Pons (tissue), 1 donor: ENCODE measurements at places on chromosomes 4 and X.
A peak's percentile ranks its signal among the peaks of the same experiment; 100 is the strongest.

DNA sequence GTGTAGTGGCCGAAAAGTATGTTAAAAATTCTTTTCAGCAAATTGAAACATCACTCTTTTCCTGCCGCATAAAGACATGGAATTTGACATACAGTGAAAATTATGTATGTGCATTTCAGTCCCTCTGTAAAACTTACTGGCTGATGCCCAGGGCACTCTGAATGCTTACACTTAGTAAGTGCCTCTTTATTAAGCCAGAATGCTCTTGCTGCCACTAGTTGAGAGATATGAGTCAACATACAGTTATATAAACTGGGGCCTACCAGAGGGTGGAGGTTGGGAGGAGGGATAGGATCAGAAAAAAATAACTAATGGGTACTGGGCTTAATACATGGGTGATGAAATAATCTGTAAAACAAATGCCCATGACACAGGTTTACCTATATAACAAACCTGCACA is 38.1 kb upstream of the TRPC5 start:
- no peak for DNase-seq

GRCh38 chr4:55808186-55808585 is 11.4 kb upstream of the EXOC1L start:
- DNase-seq = no peak

DNA sequence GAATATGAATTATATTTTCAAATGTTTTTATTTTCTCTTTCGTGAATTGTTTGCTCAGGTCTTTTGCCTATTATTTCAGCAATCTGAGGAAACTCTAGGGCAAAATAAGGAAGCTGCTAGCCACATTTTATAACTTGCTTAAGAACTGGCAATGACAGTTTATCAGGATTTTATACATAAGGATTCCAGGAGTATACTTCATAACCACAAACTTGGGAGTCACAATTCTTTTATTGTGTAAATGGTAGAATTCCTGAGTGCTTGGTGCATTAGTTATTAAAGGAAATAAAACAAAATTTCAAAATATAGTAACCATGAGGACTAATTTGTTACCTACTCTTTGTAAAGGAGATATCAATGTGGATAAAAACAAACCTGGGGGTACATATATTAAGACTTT is 54.4 kb downstream of the PALLD start:
- no peak for DNase-seq

DNA sequence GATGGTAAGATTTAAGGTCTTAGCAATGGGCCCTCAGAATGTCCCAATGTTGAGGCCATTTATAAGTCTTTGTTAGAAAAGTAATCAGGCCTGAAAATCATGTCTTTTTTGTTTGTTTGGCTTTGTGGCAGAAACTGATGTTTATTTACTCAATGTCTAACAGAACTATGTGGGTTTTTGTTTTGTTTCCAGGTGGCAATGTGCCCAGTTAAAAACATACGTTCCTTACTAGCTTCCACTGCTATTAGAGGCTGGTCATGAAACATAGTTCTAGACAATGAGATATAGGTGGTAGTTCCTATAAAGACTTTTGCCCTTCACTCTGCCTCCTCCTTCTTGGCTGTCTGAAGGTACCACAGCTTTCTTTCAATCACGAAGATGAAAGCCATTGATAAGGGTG is 108.8 kb downstream of the C4orf51 start:
- DNase-seq = no peak

DNA sequence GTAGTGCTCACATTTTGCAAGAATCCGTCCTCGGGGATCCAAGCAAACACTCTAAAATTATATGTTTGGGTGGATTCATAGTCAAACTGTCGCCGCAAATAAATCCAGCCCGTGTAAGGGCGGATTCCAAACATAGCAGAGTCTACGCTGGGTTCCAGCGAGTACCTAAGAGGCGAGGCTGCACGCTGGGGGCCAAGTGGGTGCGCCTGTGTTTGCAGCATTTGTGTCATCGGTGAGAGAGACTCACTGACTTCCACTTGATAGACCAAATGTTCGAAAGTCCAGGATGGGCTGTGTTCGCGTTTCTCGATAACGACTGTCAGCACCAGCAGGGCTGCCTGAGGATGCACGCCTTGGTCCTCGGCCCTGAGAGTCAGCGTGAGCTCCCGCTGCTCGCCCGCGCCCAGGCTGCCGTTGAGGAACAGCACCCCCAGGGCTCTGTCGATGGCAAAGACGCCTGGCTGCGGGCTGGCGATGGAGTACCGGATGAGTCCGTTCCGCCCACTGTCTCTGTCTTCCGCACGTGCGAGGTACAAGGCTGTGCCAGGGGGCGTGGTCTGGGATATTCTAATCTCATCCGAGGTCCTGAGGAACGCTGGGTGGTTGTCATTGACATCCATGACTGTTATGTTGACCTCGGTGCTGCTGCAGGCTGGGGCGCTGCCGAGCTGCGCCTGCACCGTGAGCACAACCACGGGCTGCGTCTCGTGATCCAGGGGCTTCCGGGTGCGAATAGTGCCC is 158.7 kb downstream of the DCHS2 start:
- peak; percentile 36 for DNase-seq

DNA sequence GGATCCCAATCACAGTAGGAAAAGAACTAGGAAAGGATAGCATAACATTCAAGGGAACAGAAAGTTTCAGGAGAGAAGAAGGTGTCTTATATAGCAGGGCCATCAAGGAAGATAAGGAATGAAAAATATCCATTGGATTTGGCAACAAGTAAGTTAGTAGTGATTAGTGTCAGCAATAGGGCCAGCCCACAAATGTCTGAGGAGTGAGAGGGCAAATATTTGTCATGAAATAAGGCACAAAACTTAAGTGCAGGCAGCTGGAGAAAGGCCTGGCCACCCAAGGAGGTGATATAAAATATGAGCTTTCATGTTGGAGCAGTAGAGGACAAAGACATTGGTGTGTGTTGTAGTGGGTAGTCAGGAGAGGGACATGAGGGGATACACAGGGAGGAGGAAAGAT is 132.1 kb downstream of the COL4A6 start:
- no peak for DNase-seq

DNA sequence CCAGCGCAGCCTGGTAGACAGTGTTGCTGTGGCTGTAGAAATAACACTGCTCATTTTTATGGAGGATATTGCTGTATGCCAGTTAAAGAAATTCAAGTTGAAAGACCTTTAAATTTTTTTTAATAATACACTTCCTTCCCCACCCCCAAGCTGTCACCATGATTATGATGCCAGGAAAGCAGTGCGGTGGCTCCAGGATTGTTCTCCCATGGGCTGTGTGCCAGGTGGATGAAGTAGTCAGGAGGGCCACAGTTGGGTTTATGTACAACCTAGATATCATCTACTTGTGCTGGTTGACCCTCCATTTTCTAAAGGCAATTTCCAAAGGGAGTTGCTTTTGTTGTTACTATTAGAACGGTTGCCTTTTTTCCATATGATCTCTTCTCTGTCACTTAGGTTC is 136.6 kb downstream of the AFF1 start:
- no peak for DNase-seq

DNA sequence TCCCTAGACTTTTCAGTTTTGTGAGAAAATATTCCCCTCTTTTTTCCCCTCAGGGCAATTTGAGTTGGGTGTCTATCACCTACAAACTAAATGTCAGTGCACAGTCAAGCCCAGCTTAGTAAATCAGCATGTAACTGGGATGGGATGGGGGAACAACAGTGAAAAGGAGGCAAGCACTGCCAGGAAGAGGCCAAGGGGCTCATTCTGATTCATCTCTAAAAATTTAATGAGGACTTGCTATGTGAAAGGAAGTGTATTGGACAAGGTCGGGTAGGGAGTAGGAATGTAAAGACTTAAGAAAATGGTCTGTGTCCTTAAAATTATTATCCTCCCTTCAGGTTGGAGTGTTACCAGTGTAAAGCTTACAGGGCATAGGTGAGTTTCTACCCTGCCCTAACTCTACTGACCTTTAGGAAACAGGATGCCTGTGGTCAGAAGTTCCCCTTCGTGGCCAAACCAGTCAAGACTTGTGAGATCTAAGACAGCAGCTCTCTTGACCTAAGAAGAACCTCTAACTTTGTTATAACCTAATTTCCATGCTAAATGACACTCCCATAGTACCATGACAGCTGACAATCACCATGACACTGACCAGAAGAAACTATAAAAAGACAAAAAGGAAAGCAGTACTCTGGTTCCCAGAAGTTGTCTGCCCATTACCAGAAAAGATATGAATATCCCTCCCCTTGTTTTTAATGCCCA is 194.4 kb upstream of the LDB2 start:
- DNase-seq = no peak

DNA sequence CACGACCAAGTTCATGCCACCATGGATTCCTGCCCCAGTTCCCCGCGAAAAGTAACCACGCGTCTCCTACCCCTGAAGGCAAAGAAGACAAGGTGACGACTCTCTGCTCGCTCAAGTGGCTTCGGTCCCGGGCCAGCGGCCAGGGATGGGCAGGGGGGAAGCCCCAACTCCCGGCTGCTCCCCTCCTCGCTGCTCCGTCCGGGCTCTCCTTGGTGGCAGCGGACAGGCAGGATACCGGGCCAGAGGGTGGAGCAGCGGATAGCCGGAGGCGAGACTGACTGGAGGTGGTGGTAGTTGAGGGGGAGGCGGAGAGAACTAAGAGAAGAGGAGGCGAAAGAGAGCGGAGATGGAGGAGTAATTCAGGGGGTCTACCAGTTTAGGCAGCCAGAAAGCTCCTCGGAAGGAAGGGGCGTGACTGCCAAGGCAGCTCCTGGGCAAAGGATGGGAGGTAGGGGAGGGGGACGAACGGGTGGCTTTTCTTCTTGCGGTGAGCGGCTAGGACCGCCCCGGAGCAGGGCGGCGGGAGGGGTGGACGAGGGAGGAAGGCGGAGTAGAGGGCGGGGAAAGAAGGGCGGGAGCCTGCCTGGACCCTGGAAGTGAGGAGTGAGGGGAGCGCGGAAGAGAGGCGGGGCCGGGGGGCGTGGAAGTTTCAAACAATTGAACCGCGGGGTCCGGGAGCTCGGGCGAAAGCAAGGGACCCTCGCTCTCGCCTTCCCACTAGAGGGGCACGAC is at the start of gene AMOT:
TSS of gene AMOT (minus strand) at position 450 of the 732 bp plus-strand sequence. CDS start 17,705 bp downstream, outside the sequence.
- peak; percentile 81 for DNase-seq

DNA sequence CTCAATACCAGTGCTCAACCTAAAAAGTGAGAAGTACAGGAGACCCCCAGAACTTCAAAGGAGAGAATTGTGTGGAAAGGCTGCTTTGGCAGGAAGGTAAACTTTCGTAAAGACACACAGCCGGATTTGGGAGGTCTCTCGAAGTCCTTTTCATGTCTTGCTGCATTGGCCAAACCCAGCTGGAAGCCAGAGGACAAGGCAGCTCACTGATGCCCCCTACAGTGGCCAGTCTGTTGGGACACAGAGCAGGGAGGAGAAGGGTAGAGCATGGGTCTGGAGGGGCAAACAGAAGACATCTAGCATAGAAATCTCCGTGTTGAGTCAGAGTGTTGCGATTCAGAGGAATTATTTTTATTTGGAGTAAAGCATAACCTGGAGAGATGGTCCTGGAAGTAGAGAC is 198.9 kb downstream of the ANK2 start:
- no peak for DNase-seq

GRCh38 chrX:136725441-136726104 is 55.2 kb downstream of the ARHGEF6 start:
- DNase-seq = no peak

GRCh38 chrX:51893931-51894696 is 691 bp downstream of the MAGED1 start:
- peak; percentile 20 for DNase-seq

DNA sequence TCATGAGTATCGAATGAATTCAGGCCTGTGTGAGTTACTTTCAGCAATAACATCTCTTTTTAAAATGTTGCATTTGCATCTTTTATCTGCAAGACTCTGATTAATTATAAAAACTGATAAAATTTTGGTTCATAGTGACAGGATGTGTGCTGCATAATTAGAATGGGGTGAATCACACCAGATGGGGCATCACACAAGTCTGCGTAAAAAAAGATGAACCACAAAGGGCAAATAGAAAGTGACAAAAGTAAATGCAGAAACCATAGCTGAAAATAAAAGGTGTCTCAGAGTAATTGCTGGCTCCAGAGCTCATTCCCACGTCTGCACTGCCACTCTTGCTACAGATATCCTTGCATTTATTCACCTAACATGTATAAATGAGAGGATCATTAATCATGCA is 131.1 kb downstream of the HS3ST1 start:
- no peak for DNase-seq

GRCh38 chr4:113575401-113575800 is 186.1 kb downstream of the CAMK2D start:
- no peak for DNase-seq

DNA sequence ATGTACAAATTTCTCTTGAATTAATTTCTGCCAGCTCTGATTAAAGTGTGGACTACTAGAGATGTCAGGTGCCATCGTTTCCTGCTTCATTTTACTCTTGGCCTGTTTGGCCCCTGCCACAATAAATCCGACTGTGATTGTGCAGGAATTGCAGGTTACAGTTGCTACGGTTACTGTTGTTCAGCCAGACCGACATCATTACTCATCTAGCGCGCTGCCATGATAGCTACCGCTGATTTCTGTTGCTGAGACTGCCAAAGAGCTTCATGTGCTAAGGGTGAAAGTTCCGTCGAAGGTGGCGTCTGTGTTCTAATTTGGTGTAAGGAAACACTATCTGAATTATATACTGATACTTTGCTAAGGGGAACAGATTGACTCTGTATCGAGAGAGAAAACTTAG is 22.1 kb downstream of the SLIT2 start:
- DNase-seq = no peak

- peak; percentile 93 for DNase-seq
These were observed 348.6 kb downstream of the PTTG2 start for GRCh38 chr4:38308728-38309311.

DNA sequence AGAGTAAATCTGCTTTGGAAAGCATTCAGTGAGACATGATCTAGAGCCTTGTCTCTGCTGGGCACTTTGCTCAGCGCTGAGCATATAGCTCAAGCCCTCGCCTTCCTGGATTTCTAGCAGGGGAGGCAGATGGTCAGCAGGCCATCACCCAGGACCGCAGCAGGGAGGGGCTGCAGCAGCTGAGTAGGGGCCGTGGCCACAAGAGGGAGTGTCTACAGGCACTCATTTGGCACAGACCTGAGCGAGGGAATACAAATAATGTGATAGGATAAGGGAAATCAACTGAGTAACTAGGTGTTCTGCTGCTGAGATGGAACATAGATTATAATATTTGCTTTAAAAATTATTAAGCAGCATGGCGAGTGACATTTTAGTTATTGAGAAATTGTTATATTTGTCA is 30.2 kb downstream of the OFD1 start:
- peak; percentile 52 for DNase-seq

DNA sequence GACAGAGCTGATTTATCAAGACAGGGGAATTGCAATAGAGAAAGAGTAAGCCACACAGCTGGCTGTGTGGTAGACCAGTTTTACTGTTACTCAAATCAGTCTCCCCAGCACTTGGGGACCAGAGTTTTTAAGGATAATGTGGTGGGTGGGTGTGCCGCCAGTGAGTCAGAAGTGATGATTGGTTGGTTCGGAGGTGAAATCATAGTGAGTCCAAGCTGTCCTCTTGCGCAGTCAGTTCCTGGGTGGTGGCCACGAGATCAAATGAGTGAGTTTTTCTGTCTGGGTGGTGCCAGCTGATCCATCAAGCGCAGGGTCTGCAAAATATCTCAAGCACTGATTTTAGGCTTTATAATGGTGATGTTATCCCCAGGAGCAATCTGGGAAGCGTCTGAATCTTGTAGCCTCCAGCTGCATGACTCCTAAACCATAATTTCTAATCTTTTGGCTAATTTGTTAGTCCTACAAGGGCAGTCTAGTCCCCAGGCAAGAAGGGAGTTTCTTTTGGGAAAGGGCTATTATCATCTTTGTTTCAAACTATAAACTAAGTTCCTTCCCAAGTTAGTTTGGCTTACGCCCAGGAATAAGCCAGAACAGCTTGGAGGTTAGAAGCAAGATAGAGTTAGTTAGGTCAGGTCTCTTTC is 44.0 kb upstream of the PPP1R2C start:
- DNase-seq = no peak

GRCh38 chrX:55742649-55743048 is 25.1 kb downstream of the RRAGB start:
- no peak for DNase-seq
